ENCODE measurements at places on chromosomes 5 and 9.
A peak's percentile ranks its signal among the peaks of the same experiment; 100 is the strongest.

- DNase-seq, result no peak
Observed at GRCh38 chr5:14896131-14896530, 24.6 kb upstream of the ANKH start.

DNA sequence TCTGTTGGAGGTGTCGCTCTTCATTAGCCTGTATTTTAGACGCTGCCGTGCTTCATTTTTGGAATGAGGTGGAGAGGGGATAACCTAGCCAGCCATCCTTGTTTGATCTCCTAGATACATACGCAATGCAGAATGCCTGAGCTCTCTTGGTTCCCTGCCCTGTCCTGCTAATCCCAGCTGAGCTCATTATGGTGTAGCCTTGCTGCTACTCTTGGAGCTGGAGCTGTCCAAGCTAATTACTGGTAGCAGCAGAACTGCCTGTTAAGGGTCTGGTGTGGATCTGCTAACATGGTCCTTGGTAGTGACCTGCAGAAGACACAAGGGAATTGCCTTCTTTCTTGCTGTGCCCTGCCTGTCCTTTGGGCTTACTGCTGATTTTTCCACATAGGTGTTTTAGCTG is 207.9 kb downstream of the CNTLN start:
- no peak for DNase-seq

GRCh38 chr9:127451858-127452656 is 747 bp downstream of the LRSAM1 start:
- DNase-seq, result peak; percentile 61

DNA sequence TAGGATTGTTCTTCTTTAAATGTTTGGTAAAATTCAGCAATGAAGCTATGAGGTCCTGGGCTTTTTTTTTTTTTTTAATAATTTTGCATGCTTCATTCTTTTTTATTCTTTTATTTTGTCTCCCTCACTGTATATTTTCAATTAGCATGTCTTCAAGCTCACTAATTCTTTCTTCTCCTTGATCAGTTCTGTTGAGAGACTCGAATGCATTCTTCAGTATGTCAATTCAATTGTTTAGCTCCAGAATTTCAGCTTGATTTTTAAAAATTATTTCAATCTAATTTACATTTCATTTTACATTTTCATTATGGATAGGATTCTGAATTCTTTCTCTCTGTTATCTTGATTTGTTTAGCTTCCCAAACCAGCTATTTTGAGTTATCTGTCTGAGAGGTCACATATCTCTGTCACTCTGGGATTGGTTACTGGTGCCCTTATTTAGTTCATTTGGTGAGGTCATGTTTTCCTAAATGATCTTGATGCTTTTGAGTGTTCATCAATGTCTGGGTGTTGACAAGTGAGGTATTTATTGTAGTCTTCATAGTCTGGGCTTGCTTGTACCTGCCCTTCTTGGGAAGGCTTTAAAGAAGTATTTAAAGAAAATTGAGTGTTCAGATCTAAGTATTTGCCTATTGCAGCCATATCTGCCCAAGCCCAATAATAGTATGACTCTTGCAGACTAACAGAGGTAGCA is 9.1 kb downstream of the LURAP1L start:
- no peak for DNase-seq

GRCh38 chr5:77356740-77357139 is 135.4 kb downstream of the WDR41 start:
- peak; percentile 56 for DNase-seq

DNA sequence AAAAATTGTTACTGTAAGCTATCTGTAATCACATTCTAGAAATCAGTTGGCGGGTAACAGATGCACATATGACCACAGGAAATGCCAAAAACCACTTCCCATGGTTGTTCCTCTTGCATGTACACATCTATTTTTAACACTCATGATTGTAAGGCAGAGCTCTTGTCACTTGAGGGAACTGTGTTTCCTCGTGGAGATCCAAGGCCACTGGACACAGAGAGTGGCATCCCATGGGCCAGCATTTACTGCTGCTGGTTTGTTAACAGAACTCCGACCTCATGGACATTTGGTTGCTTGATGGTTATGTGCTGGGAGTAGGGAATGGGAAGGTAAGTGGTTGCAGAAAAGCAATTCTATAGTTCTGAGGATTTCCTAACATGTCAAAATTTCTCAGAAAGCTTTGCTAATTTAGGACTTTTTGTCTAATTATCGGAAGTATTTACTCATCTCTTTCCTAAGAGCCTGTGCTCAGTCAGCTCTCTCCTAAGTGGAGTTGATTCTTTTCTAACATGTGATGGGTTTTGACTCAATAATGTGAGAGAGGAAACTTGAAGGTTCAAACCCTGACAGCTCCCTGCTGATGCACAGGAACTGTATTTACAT is 202.0 kb upstream of the NR3C1 start:
- DNase-seq, result peak; percentile 24

GRCh38 chr5:160251406-160252155 is 22.3 kb downstream of the FABP6 start:
- no peak for DNase-seq

DNA sequence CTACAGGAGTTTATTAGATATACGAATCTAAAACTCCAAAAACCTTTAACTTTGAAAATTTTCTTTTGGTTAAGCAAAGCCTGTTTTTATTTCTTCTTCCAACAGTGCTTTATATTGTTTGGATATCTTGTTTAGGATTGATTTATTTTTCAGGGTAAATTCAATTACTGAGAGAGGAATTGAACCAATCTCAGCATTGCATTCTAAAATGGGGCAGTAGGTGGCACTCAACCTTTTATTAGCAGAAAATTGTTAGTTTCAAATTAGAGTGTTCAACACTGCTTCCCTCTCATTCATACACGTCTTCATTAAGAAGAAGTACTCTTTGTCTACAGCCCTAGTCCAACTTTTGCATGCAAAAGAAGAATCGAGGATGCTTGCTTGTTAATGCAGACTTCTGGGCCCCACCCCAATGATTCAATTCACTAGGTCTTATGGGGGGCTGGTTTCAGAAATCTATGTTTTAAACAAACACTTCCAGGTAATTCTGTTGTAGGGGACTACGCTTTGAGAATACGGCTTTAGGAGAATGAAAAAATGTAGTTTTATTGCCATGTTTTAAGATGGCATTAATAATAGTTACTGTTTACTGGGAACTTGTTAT is 26.6 kb downstream of the MRPL22 start:
- DNase-seq, result no peak

All from GM10248 (cell line).